ENCODE measurements at places on chromosomes 3 and 15.

GRCh38 chr3:66280304-66280703 lies 59.5 kb downstream of the SLC25A26 start:
- no peak for DNase-seq

DNA sequence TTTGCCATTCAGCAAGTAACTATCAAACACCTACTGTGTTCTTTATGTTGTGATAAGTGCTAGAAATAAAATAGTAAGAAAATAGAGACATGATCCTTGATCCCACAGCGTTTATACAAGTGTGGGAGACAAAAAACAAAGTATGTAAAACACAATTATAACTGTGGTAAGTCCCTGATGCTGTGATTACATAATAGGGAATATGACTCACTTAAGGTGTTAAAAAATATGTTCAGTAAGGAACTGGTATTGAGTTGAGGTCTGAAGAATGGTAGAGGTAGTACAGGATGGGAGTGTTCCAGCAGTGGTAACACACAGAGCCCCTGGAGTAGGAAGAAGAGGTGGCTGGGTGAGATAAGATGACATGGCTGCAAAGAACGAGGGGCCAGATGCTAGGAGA lies 132.1 kb upstream of the TMC3 start:
- no peak for DNase-seq

GRCh38 chr15:88269356-88270062 lies 13.0 kb upstream of the NTRK3 start:
- no peak for DNase-seq

- DNase-seq, result no peak
Observed at GRCh38 chr3:74614107-74614967, at the start of gene CNTN3. Gene CNTN3, minus strand, starts transcription at chr3:74614659. Its CDS starts 93,547 bp downstream, at chr3:74521112.

- DNase-seq, result no peak
Observed at GRCh38 chr3:67045711-67046465, 47.8 kb downstream of the KBTBD8 start.

DNA sequence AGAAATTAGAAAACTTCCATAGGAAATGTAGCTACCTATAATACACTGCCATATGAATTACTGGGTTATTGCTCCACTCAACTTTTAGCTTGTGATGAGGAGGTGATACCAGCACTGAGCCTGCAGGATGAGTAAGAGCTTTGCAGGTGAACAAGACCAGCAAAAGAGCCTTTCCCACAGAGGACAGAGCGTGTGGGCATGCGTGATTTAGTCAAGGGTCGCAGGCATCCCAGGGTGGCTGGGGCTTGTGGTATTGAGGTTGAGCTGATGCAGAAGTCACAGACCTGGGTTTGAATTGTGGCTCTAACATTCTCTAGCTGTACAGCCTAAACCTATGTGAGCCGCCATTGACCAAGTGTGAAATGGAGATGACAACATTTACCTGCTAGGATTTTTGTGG lies 5.6 kb downstream of the NRROS start:
- no peak for DNase-seq

DNA sequence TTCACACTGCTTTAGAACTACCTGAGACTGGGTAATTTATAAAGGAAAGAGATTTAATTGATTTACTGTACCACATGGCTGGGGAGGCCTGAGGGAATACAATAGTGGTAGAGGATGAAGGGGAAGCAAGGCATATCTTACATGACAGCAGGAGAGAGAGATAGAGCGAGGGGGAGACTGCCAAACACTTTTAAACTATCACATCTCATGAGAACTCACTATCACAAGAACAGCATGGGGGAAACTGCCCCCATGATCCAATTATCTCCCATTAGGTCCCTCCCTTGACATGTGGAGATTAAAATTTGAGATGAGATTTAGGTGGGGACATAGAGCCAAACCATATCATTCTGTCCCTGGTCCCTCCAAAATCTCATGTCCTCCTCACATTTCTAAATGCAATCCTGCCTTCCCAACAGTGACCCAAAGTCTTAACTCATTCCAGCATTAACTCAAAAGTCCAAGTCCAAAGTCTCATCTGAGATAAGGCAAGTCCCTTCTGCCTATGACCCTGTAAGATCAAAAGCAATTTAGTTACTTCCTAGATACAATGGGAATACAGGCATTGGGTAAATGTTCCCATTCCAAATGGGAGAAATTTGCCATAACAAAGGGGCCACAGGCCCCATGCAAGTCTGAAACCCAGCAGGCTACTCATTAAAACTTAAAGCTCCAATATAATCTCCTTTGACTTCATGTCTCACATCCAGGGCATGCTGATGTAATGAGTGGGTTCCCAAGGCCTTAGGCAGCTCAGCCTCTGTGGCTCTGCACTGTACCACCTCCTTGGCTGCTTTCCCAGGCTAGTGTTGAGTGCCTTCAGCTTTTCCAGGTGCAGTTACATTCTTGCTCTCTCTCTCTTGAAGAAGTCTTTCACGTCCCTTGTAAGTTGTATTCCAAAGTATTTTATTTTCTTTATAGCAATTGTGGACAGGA lies 481.7 kb upstream of the TGFBR2 start:
- DNase-seq, result no peak

All from lower leg skin (tissue), 4 donors.